ENCODE measurements at places on chromosomes 5 and 9. TPM values are rescaled to one million over a fixed set of nuclear protein-coding genes. Genes with fewer than 3 reads are reported as not detected.

The ZNF300 gene
- 5.7 TPM for total RNA-seq

The LRRC14B gene
- not detected for total RNA-seq

The HRCT1 gene
- 4.7 TPM for total RNA-seq

The ZNF879 gene
- total RNA-seq = 2.6 TPM

The TRIP13 gene
- total RNA-seq = 13.4 TPM

The IL4 gene
- not detected for total RNA-seq

The C5orf52 gene
- not detected for total RNA-seq

Data from mammary epithelial cell (primary cell).